ENCODE measurements at places on chromosomes 7 and 10.

- no peak for DNase-seq
Observed at GRCh38 chr7:112510001-112510742, 29.4 kb downstream of the LSMEM1 start.

DNA sequence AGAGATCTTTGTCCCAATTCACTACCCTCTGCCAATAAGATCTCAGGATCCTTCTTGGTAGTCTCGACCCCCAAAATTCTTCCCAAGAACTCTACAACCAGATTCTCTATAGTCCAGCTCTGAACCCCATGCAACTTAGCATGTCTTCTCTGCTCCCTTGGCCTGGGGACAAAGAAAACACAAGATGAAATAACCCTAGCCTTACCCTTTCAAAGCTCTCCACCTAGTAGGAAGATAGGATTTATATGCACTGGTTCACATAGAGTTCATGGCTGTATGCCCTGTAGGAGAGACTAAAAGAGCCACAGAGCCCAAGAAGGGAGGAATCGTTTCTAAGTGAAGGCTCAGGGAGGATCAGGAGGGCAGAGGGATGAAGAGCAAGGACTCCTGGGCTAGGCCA lies 96.1 kb downstream of the PPP1R3C start:
- no peak for DNase-seq

DNA sequence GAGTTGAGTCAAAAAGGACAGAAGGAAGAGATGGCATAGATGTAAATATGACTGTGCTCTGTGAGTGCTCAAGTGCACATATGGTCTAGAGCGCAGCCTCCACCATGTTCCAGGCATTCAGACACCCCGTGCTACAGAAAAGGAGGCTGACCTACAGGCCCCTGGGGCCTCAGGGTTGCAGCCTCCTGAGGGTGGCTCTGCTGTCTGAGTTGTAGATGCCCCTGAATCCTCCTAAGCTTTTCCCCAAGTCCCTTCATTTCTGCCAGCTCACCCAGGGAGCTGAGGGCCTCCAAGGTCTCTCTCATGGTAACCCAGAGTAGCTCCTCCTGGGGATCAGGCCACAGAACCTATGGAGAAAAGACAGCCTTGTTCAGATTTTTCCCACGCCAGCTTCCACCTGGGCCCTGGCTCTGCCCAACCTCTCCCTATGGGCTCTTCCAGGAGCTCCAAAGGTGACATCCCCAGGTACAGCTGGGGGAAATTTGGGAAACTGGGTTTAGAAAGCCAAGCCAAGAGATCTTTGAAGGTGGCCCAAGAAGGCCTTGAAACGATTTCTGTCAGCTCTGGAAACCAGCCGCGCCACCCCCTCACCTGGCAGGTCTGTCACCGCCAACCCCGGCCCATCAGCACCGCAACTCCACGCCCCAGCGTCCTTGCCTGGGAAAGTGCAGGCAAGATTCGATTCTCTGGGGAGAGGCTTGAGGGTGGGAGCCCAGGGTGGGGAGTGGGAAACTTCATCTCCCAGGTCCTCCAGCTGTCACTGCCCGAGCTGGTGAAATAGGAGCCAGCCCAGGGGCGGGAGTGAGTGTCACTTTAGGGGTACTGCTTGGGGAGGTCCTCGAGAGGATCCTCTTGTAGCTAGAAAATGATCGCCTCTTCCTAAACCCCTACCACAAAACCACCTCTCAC lies 2.4 kb downstream of the ZNF467 start:
- no peak for DNase-seq

GRCh38 chr7:85090143-85090542 lies 96.7 kb downstream of the SEMA3D start:
- no peak for DNase-seq

DNA sequence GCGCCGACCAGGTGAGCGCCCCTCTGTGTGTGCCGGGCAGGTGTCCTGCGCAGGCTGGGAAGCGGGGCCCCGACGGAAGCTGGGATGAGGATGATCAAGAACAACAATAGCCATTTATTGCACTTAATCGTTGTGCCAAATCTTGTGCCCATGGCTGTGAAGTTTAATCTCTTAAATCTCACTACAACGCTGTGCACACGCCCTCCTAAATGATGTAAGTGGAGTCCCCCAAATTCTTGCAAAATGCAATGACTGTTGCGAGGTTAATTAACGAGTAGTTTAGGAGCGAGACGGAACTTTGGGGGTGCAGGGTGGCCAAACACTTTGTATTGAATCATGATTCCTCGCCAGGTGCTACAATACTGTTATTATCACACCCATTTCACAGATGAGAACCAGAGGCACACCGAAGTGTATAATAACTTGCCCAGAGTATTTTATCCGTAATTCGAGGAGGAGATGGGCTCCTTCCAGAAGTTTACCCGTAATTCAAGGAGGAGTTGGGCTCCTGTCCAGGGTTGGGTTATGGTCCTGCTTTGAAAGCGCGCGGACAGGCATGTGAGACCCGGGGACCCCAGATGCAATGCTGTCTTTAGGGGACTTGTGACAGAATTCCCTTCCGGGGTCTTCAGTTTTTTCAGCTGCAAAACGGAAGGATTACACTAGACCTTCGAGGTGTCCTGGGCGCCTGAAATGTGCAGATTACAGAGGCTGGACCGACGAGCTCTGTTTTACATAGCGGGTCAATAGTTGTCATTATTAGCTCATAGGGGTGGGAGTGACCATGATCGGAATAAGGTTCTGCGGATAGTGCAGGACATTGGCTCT lies 1.0 kb downstream of the FFAR4 start:
- no peak for DNase-seq

GRCh38 chr7:80967071-80967916 lies 48.4 kb upstream of the SEMA3C start:
- no peak for DNase-seq

DNA sequence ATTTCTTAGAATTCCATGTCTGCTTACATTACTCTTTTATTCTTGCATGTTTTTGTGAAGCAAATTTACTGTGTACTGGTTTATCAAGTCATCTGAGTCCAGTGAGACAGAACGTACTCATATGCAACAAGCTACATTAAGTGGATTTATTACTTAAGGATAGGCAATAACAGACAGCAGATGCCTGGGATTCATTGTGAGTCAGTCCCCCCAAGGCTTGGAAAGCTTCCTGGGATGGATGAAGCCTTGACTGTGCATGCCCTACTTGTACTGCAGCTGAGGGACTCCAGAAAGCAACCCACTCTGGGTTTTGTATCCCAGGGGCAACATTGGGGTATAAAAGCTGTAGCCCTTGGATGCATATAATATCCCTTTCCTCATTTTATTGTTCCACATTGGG lies 113.4 kb upstream of the RAB18 start:
- no peak for DNase-seq

GRCh38 chr7:128954150-128954549 lies 16.4 kb downstream of the IRF5 start:
- DNase-seq = no peak

DNA sequence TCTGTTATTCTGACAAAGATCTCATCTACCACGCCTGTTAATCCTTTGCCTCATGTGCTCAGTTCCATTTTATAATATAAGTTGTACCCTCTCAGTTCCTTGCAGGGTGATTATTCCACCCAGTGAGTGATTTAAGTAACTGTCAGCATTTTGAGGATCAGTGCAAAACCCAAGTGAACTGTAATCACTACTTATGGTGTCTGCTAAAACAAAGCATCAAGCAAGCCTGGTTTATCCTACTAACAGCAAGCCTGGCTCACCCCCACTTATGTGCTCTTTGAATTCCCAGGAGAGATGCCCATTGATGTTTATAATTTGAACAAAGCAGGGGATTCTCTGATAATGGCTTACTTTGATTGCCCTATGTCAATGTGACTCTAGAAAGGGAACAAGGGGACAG lies 186.8 kb upstream of the LRGUK start:
- DNase-seq = no peak

DNA sequence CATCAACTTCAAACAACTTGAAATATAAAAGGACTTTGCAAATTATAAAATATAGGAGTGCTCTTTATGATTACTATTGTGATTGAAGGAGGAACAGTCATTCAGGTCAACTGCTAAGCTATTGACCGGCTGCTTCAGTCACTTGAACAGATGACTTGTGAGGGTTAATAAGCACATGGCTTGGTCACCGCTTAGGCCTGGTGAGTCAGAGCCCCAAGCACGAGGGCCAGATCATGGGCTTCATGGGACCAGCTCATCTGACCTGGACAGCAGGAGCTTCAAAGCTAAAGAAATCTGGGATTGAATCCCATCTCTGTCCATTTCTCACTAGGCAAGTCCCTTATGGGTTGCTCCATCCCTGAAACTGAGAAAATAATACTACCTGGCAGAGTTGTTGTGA lies 60.4 kb upstream of the ADO start:
- no peak for DNase-seq
